ENCODE measurements at places on chromosomes 13 and 19.
A peak's percentile ranks its signal among the peaks of the same experiment; 100 is the strongest.

DNA sequence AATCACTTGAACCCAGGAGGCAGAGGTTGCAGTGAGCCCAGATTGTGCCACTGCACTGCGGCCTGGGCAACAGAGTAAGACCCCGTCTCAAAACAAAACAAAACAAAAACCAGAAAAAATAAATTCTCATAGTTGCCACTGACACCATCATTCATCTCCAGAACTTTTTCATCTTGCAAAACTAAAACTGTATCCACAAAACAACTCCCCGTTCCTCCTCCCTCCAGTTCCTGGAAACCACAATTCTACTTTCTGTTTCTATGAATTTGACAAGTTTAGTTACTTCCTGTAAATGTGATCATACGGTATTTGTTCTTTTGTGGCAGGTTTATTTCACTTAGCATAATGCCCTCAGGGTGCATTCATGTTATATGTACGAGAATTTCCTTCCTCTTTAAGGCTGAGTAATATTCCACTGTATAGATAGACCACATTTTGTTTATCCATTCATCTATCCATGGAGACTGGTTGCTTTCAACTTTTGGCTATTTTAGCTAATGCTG is 13.2 kb upstream of the ADGRE5 start:
- peak; percentile 63 for ATAC-seq

DNA sequence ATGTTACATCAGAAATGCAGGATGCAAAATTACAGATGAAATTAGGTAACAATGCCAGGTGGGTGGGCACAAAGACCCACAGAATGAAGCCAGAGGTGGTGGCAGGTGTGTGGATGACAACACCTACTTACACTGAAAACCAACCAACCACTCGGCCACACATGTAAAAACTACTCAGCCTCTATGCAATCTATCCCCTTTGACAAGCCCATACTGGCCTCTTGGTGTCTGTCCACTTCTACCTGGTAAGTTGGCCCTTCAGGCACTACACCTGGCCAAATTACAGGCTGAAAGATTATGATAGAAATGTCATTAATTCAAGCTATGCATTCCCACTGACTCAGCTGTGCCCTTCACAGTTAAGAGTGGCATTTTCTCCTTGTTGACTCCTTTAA is 50.0 kb downstream of the BRD4 start:
- ATAC-seq: no peak

DNA sequence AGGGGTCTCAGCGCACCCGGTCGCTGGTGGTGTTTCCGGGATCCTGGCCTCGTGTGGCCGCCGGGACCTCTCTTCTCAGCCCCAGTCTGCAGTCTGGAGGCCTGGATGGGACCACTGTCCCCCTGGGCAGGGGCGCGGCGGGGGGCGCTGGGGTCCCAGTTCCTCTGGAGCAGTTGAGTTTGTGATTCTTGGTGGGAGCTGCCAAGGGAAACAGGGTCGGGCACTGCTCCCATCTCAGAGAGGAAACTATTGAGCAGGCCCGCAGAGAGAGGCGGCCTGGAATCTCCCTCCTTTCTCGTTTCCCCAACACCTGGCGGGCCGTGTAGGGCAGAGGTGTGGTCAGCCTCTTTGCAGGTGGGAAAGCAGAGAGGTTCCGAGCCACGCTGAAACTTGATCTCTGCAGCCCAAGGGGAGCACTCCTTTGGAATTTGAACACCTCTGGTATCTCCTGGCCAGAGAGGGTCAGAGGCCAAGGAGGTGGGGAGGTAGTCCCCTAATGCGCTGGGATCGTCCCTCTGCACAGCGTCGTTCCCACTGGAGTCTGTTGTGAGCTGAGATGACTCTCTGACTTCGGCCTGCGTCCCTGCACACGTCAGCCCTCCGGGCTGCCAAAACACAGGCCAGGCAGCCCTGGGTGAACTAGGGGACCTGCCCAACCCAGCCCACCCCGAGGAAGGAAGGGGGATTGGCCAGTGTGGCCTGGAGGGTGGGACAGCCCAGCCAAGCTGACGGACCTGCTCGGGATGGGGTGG is 741 bp downstream of the PLEKHF1 start:
- peak; percentile 6 for ATAC-seq

DNA sequence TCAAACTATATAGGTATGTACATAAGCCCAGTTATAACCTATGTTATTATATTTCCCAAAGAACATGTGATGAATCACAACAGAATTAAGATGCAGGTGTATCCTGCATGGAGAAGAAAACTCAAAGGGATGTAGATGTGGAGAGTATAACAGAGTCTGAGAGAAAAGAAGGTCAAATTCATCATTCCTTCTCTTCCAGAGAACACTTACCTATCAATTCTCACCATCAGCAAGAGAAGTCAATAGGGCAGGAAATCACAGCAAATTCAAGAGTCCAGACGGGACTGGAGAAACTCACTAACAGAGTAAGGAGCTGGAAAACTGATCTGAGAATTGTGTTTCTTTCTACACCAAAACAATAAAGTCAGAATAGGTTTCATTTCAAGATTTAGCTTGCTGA is 28.4 kb downstream of the DIAPH3 start:
- ATAC-seq: no peak

- peak; percentile 37 for ATAC-seq
Observed at GRCh38 chr13:24922387-24922744, 158.4 kb downstream of the RNF17 start.

DNA sequence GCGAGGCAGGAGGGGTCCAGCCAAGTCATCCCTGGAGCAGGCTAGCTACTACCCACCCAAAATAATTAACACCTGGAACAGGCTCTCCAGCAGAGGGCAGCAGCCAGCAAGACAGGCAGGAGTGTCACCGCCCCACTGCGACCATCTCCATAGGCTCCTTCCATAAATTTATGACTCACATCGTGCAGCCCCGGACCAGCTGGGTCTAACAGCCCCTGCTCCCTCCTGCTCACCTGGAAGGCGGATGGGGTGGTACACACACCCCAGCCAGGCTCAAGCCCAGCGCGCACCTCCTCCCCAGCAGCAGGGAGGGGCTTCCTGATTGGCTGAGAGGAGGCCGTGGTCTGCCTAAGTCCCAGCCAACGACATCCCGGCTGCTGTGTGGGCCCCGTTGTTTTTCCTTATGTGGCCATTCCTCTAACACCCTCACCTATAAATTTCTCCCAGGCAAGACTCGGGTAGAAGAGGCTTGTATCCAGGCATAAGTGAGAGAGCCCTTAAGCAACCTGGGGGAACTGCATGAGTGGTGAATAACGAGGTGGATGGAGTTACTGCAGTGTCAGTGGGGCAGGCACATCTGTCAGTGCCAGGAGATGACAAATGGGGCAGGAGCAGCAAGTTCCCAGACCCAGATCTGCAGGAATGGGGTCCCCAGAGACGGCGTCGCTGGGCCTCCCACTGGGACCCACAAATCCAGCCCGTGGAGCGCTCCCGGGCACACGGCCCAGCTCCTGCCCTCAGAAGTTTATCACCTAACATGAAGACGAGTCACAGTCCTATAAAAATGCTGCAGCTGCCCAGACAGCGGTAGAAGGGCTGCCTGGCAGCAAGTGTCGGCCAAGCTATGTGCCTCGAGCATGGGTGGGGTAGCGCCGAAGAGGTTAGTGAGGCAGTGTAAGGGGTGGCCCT is 43.1 kb downstream of the CEBPG start:
- ATAC-seq: peak; percentile 82

DNA sequence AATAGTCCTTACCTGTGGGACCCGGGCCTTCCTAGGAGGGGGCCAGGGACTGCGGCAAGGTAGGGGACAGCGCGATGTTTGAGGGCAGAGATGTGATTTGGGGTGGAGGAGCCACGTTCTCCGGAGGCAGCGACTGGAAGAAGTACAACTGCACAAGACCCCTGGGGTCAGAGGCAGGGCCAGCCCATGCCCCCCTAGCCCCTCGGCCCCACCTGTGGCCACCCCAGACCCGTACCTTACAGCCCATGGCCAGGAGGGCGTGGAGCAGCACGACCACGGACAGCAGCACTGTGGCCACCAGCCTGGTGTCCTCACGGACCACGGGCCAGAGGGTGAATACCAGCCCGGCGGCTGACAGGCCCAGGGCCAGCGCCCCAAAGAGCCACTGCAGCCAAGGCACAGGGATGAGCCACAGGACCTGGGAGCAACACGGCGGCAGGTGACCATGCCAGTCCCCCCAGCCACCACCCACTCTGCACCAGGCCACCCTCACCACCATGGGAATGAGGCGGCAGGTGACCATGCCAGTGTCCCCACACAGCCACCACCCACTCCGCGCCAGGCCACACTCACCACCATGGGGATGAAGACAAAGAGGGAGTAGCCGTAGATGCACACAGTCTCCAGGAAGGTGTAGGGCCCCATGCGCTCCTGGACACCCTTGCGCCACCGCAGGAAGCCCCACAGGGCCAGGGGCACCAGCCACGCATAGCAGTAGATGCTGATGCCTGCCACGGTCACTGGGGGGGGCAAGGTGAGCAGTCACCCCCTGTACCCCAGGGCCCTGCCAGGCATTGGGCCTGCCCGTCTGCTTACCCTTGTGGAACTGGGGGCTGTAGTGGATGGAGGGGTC is 5.0 kb downstream of the YIPF2 start:
- no peak for ATAC-seq

DNA sequence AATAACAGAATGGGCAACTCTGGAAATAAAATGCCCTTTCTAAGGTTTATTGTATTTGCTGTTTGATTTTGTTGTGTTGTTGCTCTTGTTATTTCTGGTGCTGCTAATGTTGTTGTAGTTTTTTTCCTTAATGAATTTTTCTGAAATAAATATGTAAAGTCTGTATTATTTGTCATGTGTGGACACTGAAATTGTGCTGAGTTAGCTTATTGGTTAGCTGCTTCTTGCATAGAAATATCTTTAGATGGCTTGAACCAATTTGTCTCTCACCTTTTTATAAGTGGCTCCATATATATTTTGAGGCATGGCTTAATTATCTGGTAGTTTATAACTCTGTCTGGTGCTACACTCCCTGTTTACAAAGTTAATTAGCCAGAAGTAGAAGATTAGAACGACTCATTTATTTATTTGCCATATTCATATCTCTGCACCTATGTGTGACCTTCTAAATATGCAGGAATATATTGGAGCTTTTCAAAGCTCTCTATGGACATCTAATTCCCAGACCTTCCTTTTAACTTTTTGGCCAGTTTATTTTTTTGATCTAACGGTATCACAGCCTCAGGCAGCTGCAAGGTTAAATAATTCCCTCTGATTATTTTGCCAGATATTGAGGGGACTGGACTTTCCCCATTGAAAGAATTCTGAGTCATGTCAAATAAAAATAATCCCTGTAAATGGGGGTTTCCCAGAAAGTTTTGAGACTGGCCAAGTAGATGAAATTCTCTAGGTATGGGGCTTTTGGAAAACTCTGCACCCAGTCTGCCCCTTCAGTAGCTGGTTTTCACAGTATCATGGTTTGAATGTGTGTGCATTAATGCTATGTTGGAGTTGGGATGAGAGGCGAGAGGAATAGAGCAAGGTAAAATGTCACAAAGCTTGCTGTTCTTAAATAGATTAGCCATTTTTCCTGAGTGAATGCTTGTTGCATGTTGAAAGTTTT is 1331.7 kb upstream of the MIR17HG start:
- no peak for ATAC-seq

GRCh38 chr13:30346153-30346788 is 38.9 kb upstream of the KATNAL1 start:
- ATAC-seq: peak; percentile 92

DNA sequence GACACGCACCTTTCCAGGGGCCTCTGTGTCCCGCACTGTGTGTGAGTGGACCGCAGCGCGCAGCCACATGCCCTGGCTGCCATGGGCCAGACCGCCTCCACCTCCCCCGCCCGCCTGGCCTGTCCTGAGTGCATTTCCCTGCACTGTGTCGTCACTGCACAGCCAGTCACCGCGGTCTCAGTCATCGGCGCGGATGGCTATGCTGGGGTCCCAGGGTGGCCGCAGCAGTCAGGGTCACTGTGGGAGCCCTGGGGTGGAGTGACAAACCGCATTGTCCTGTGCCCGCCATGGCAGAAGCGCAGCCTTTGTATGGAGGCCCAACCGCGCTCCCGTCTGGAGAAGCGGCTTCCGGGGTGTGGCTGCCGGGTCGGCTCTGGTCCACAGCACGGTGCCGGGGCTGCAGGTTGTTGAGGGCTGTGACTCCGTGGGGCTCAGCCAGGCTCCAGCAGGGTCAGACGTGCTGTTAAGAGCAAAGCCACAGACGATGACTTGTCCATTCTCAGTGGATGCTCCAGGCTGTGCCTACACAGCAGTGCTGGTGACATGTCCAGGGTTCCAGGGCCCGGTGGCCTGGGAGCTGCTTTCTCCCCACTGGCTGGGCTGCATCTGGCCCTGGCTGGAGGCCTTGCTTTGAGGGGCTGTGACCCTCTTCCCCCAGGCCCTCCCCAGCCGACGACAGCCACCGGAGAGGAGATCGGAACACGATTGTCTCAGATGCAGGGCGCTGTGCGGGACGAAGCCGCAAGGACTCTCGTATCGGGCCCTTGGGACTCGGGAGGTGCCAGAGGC is 6.3 kb upstream of the NDUFS7 start:
- ATAC-seq: no peak

DNA sequence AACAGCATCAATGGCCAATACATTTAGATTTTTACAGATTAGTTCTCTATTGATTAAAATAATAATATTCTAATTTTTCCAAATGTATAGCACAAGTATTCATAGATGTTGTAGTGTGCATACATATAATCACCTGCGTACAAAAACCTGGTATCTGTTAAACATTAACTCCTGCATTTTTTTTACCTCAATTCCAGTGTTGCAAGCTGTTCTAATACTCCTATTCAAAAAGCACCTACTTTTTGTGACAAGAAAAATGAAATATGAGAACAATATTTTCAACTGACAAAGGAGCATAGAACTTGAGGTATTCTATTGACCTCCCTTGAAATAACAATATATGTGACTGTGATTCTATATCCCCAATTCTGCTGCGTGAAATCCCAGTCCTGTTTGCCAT is 422.9 kb upstream of the PCDH20 start:
- ATAC-seq: no peak

DNA sequence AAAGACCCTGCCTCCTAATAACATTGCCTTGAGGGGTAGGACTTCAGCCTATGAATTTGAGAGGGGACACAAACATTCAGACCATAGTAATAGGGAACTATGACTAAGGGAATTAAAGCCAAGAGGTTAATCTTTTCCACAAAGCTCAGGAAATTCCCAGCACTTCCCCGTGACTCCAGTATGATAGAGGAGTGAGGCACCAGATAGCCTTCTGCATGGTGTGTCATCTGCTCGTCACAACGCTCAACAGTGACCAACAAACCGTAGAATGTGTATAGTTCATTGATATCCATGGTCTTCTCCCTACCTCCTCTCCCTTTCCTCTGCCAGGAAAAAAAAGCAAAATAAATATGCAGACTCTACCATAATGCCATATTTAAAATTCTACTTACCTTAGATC is 64.4 kb downstream of the B3GLCT start:
- ATAC-seq: no peak

DNA sequence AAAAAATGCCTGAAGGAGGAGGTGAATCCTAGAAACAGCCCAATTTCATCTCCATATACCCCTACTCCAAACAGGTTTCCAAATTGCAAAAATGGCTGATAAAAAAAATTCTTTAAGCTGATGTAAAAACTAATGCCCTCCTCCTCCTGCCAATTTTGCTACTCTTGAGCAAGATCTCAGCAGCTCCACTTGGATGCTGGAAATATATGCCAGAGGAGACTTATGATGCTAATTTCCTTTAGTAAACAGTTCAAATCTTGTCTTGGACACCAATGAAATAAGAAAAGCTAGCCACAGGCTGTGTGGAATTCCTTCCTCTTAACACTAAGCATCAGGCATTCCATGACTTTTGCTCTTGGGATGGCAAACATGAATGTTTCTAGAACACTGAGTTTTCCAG is 67.5 kb downstream of the INSR start:
- no peak for ATAC-seq

- peak; percentile 1 for ATAC-seq
Observed at GRCh38 chr19:2253106-2254063, 2.8 kb downstream of the JSRP1 start.

Data from activated T-helper 17 cell treated with anti-CD3 and anti-CD28 coated beads, Interleukin-2, amount 50 U/mL, for 72 hours (primary cell).